ENCODE measurements at places on chromosomes 2 and 18.

- DNase-seq, result no peak
These were observed 245.4 kb downstream of the NCKAP5 start for GRCh38 chr2:133322909-133323308.

DNA sequence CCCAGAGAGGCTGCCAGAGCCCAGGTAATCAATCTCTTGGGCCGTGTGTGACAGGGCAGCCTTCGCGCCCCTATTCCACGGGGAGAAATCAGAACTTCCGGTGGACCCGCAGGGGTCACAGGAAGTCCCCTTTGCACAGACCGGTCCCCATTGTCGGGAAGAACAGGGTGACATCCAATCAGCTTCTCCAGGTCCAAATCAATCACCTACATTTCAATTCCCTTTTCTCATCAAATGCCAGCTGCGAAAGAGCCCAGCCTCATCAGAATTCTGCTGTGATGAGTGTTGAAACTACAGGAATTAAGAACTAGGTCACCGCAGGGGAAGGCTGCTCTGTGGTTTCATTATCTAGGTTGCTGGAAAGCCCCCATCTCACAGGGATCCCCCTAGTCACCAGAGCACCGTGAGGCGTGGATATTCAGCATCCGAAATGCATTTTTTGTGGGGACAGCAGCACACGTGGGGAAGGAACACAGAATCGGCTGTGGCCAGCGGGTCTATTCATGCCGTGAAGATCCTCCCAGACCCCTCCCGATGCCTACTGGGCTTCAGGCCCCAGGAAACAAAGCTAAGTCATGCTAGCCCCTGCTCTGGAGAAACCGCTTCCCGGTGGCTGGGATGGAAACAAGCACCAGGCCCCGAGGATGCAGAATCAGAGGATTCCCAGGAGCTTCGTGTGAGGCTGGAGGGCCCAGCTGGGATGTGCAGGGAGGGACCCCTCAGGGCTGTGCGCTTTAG, 193.7 kb upstream of the ID2 start:
- DNase-seq, result peak; percentile 75

GRCh38 chr2:29196792-29197788, 81.9 kb downstream of the CLIP4 start:
- peak; percentile 74 for DNase-seq

DNA sequence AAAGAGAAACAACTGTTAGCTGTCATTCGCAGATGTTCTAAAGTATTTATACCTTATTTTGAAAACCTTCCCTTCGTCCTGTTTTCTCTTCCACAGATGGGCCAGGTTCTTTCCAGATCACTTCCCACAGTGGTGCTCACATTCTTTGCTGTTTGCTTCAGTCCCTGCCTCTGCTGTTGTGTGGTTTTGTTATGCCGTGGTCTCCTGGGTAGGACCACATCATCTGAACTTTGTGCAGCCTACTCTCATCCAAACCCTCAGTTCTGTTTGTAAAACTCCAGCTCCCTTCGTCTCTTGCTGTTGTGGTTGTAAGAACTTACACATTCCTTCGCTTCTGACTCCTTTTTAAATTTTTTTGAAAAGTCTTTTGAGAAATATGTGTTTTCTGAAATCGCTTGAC, 38.1 kb downstream of the ZNF236 start:
- DNase-seq, result no peak

DNA sequence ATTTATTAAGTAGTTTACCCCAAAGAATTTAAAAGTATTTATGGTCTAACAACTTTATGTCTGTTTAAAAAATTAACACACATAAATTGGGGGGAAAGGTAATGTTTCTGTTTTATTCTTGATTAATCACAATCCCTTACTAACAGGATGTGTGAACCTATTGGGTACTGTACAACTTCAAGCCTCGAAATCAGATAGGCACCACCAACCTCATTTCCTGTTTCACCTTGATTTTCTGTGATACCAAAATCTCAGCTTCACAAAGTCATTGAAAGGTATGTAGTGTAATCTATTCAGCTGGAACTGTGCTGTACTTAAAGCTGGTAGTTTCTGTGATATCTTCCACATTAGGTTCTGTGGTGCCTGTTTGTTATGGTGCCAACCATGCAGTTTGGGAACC, 4.0 kb downstream of the RNMT start:
- DNase-seq, result no peak

Measured in GM20000 (cell line).